ENCODE measurements at places on chromosomes 4 and X.

GRCh38 chr4:4341861-4342650, 44.8 kb upstream of the NSG1 start:
- DNase-seq = no peak

DNA sequence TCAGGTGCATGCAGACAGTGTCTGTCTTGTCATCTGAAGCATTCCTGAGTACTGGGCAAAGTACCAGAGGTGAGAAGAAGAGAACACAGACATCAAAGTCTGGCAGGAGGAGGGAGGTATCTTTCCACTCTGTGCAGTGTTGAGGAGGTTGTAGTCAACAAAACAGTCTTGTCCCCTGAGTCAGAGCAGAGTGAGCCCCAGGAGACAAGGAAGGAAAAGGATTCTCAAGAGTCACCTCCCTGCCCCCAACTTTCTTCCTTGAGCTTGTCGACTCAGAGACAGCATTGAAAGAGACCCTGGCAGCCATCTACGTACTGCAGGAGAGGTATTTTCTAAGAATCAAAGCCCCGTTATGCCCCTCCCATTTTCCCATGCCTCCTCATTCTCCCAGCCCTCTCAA, 4.4 kb upstream of the SRPX start:
- DNase-seq = no peak

DNA sequence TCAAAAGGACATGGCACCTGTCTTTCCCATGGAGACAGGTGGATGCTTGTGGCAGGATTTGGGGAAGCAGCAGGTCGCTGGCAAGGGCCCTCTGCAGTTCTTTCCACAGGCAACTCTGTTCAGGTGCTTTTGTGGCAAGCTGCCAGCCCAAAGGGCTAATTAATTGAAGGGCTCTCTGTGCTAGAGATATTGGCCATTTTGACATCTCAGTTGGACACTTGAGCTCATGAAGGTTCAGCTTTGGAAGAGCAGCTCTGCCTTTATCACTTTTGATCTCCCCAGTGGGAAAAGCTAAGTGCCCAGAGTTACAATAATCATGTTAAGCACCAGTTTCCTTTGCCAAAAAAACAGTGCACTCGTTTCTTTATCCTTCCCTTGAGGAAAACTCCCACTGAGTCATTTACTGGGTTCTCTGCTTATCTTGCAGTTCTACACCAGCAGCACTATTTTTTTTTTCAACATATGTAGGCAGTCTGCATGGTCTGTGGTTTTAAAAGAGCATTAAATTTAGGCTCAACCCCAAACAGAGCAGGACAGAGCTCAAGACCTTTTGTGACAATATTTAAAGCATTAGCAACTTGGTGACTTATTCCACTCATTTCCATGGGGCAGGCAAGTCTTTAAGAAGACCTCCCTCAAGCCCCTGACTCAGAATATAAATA, 336.4 kb upstream of the RASGEF1B start:
- no peak for DNase-seq

- DNase-seq = no peak
Observed at GRCh38 chrX:37638047-37638446, 47.5 kb upstream of the XK start.

- DNase-seq = no peak
Observed at GRCh38 chr4:118718511-118719170, 33.4 kb downstream of the METTL14 start.

DNA sequence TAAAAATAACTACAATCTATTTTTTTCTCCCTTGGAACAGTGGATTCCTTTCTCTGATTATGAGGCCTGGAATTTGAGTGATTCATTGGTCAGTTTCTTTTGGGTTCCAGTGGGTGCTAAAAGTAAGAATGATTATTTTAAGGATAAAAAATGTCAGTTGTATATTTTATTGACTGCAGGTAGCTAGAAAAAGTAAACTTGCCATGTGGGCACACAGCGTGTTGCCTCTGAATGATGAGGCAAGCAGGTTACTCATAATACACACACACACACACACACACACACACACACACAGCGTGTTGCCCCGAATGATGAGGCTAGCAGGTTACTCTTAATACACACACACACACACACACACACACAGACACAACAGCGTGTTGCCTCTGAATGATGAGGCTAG, 13.8 kb downstream of the GALNT7 start:
- no peak for DNase-seq

- DNase-seq = peak; percentile 9
Observed at GRCh38 chr4:163548481-163549243, 54.2 kb downstream of the TMA16 start.

DNA sequence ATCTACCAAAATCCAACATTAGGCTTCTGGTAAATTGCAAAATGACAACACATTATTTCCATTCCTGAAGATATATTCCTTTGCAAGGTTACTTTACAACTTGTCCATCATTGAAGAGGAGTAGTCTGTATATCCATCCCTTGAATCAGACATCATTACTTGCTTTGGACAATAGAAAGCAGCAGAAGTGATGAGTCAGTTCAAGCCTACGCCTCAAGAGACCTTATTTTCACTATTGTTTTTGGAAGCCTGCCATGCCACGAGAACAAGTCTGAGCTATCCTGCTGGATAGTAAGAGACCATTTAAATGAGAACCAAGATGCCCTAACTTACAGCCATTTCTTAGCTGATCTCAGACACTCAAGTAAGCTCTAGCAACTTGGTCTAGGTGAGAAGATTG, 246.0 kb upstream of the HHIP start:
- DNase-seq = no peak

DNA sequence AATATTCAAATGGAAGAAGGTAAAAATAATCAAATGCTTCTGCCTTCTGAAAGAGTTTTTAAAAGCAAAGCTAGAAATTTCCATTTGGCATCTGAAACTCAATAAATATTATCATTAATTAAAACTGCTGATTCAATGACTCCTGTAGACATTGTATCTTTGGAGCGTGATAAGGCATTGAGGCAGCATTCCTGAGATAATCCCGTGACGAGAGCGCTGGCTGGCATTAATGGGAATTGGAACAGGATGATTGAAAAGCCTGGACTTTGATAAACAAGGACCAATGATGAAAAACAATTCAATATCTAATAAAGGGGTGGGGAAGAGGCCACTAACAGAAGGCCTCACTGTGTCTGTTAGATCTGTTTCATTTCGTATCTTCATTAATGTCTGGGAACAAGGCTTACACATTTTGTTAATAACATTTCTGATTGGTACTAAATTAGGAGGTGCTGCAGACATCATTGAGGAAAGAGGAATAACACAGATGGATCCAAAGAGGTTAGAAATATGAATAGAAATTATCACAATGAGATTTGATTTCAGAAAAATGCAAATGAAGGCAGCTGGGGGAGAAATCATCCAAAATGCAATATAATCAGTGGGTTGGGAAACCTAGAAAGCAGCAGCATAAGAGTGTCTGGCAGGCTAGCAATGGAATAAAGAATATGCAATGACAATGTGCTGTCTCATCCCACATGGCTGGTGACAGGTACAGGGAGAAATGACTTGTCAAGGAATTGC, 102.3 kb downstream of the SCD5 start:
- DNase-seq = no peak
